ENCODE measurements at places on chromosomes 5 and 9. TPM values are rescaled to one million over a fixed set of nuclear protein-coding genes. Genes with fewer than 3 reads are reported as not detected.

CMBL gene
- 3.5 TPM for total RNA-seq

ABO gene
- 0.22 TPM for total RNA-seq

LCN10 gene
- not detected for total RNA-seq

EFNA5 gene
- 72.8 TPM for total RNA-seq

NR5A1 gene
- total RNA-seq: not detected

Measured in lung microvascular endothelial cell (primary cell).